ENCODE measurements at places on chromosomes 2 and 18.

DNA sequence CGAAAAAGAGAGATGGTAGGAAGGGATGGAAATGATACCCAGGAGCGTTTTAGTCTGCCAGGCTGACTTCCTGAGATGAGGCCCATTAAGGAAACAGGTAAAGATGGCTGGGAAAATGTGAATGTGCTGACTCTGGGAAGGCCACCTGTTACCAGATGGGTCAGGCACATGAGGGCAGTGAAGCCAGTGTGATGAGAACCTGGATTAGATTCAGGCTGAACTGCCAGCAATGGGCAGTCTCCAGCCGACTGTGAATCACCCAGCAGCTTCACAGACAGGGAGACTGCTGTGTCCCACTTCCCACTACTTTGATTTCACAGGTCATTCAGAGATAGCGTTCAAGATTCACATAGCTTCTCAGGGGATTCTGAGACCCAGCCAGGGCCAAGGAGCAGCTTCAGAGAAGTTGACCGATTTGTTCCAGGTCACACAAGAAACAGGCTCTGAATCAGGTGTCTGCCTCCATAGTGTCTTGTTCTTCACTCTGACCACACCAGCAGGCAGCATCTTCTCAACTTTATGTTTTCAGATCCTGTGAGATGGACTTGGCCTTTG lies 26.4 kb downstream of the CAPN13 start:
- no peak for DNase-seq

- DNase-seq = no peak
Observed at GRCh38 chr18:12857991-12858544, 26.0 kb downstream of the PTPN2 start.

- DNase-seq = no peak
Observed at GRCh38 chr2:23505984-23506380, 121.0 kb downstream of the KLHL29 start.

GRCh38 chr18:23099621-23100020 lies 35.7 kb upstream of the CABLES1 start:
- DNase-seq = no peak

- no peak for DNase-seq
Observed at GRCh38 chr2:169160926-169161481, 91.6 kb downstream of the DHRS9 start.

GRCh38 chr18:23377669-23378301 lies 75.3 kb upstream of the RIOK3 start:
- no peak for DNase-seq

GRCh38 chr2:45607701-45608100 lies 3.4 kb downstream of the SRBD1 start:
- no peak for DNase-seq

DNA sequence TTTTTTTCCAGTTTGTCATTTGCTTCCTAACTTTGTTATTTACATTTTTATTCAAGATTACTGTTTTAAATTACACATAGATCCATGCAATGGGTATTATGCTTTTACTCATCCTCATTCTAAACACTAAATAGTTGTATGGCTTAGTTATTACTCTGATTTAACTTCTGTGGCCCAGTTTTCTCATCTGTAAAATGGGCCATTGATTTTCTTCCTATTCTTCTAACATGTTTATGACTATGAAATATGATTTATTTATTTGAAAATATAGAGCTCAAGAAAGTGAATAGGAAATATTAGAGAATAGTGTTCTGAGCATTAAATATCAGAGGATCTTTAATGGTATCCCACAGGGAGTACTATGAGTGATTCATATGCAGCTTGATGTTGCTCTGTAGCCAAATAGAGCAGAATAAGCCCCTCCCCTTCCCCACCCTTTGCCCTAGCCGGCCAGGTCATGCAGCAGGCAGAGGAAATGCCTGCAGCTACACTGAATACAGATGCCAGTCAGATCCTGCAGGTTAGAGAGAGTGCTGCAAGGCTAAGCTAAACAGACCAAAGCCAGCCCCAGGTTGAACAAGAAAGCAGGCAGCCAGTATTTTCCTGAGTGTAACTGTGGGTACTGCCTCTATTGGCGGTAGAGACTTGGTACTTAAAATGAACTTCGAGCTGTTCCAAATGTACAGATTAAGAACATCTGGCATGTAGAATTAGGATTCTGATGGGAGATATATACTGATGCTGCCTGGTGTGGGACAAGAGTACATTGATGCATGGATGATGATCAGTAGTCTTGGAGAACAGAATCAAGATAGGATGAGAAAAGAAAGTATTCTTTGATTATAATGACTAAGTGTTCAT lies 11.7 kb upstream of the ACYP2 start:
- no peak for DNase-seq

GRCh38 chr18:61825386-61825785 lies 67.4 kb downstream of the RNF152 start:
- no peak for DNase-seq

- no peak for DNase-seq
Observed at GRCh38 chr2:189411860-189412259, 29.4 kb upstream of the WDR75 start.

DNA sequence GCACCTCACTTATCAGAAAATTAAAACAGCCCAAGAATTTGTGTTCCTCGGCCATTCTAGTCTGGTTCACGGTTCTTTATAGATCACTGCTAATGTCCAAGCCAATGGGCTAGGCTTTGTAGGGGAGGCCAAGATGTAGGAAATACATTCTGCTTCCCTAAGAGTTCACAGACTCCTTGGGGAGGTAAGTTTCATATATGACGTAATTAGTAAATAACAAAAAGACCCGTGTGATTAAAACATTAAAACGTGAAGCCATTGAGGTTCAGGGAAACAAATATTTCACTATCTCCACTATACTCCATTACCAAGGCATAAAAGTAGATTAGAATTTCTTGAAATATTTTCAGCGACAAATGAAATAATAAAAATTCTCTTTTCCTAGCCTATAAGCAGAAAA lies 272.5 kb upstream of the KLHL29 start:
- no peak for DNase-seq

DNA sequence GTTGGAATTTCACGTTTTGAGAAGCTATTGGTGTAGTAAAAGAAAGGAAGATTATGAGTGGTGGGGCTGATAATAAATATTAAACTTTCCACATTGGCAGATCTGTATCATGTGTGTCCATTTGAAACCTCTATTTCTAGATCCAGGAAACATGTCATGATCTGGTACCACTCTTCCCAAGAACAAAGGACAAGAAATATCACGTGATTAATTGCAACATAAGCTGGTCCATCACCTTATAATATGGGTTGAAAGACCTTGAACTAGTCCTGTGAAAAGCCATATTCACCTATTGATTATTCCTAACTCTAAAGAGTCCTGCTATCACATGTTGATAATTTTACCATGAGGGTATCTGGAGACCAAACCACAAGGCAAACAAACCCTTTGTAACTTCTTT lies 335.3 kb upstream of the SMIM21 start:
- DNase-seq = no peak

GRCh38 chr2:241722896-241723454 lies 11.5 kb upstream of the D2HGDH start:
- DNase-seq = no peak

DNA sequence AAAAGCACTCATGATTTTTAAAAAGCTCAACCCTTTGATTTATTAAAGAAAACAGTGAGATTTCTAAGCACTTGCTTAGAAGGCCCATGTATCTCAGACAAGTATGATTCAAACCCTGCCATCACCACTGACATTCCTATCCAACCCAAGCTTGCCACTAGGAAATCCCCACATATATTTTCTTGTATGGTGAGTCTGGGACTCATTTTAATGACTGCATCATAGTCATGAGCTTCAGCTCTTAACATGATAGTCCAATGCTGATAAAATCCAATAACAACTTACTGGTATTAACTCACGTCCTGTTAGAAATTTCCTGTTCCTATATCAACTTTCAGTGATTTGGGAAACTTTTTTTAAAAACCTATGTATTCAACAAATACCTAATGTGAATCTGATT lies 39.4 kb upstream of the NCKAP5 start:
- DNase-seq = no peak

DNA sequence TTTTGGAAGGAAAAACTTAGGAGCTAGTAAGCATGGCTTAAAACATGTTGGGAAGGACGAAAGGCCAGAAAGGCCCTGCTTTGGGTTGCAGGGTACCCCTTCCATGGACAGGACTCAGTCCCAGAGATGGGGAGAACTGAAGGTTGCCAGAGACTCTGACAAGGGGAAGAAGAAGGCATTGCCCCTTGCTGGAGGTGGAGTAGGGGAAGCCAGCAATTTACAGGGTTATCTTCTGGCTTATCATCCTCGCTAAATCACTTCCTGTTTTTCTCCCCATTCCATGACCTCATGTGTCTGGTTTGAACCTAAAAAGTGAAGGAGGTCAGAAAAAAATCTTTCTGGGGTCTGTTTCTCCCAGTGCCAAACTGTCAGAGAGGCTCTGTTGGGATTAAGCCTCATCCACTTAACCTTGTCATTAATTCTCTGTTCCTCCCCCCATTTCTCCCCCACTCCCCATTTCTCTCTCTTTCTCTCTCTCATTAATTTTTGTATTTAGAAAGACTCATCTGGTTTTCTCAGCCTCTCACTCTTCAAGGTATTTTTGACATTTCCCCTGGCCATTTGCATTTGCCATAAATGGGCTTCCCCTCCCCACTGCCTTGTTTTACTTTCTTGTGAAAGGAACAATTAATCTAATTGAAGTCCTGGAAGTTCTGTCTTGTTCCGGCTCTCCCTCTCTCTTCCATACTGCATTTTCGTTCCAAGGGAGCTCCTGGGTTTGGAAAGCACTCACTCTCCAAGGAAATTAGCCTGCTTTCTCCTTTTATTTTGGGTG lies 17.4 kb downstream of the NRP2 start:
- DNase-seq = no peak

DNA sequence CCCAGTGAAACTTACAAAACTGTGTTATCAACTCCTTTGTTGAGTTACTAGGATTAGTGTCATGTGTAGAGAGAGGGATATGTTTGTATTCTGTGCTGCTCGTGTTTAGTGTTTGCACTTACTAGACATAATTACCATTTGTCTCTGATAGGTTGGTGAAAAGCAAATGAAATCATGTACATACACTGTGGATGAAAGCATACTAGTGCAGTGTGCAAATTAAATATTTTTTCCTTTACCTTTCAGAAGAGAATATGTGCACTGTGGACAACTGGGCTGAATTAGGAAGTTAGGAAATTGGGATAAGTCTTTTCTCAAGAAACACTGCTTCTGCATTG lies 1.2 kb downstream of the KIAA1328 start:
- DNase-seq = no peak

GRCh38 chr2:240277073-240277806 lies 136.8 kb upstream of the OTOS start:
- no peak for DNase-seq

DNA sequence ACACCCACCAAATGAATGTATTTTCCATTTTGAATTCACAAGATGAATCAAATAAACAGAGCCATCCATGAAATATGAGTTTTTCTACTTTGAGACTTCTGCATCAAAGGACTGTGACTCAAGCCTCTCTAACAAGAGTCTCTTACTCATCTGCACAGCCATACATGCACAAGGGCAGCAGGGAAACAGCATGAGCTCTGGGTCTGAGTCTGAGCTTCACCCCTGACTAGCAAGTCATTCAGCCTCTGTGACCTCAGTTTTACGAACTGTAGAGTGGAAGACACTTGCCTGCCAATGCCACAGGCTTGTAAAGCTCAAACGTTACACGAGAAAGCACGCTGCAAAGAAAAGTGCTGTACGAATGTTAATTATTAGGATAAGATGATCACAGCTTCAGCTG lies 42.9 kb downstream of the MREG start:
- DNase-seq = no peak

DNA sequence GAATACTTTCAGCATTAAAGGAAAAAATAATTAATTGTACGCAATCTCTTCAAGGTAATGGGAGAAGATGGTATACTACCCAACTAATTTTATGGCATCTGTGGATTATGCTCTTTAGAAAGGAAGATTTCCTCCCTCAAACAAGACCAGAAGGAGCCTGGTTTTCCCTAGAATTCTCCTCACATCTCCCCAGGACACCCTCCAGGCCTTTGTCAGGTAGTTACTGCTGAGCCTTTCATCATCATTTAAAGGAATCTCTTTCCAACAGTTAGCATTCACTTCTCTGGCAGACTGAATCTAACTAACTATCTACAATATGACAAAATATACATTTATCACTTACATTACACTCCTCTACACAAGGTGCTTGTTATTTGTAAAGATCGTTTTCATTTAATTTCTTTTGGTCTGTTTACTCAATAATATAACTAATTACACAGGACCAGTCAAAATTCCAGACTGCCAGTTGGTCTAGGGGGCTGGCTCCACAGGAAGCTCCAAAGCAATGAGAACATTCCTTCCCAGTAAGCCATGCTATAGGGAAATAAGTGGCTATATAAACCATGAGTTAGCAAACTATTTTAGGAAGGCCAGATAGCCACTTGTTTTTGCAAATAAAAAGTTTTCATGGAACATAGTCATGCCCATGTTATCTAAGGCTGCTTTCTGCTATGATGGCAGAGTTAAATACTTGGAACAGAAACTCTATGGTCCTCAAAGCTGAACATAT lies 19.1 kb downstream of the ZNF24 start:
- DNase-seq = no peak

DNA sequence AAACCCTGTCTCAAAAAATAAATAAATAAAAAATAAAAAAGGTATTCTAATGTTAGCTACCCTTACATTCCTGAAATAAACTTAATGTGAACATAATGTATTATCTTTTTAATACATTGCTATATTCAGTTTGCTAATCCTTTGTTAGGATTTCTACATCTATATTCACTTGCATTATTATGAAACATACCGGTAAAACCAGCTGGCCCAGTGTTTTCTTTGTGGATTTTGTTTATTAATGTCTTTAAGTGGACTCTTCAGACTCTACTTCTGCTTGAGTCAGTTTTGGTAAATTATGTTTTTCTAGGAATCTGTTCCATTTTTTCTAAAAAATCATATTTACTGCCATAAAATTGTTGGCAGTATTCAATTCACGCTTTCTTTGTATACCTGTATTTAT lies 34.5 kb downstream of the PTPN2 start:
- DNase-seq = no peak

- no peak for DNase-seq
Observed at GRCh38 chr2:170324640-170325046, 146.7 kb downstream of the MYO3B start.

GRCh38 chr2:112831946-112832840 lies 4.4 kb downstream of the IL1B start:
- DNase-seq = no peak

DNA sequence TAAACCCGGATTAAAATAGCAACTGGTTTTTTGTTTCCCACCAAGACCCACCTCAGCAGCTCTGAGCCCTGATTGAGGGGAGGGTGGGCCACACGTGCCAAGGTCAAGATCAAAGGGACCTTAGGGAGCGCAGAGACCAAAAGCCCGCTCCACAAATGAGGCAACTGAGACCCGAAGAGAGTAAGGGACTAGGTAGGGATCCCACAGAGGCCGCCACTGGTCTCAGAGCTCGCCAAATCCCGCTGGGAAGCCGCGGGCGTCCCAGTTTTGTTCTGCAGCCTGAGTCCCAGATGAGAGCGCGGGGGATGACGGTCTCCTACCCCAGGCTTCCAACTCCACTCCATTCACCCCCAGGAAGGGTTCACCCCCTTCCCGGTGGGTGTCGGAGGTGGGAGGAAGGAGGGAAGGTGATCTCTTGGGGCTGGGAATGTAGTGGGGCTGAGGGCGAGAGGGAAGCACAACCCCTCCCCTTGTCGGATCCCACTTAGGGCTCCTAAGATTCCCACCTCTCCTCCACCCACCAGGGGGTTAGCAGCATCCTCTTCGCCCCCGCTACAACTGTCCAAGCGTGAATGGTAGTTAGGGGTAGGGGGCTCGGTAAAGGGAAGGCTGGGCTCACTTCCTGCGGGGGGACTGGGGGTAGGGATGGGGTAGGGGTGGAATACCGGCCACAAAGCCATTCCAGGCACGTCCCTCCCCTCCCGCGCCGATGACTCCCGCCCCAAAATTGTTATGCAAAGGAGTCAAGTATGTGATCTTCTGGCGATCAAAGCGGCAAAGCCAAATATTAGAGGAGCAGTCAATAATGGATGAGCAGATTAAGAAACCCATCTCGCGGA lies 7.3 kb upstream of the EN1 start:
- no peak for DNase-seq

All from activated T-cell treated with anti-CD3 and anti-CD28 coated beads for 1 hour (primary cell).